NAMALWA (cell line): ENCODE measurements at places on chromosomes 16 and 17.

DNA sequence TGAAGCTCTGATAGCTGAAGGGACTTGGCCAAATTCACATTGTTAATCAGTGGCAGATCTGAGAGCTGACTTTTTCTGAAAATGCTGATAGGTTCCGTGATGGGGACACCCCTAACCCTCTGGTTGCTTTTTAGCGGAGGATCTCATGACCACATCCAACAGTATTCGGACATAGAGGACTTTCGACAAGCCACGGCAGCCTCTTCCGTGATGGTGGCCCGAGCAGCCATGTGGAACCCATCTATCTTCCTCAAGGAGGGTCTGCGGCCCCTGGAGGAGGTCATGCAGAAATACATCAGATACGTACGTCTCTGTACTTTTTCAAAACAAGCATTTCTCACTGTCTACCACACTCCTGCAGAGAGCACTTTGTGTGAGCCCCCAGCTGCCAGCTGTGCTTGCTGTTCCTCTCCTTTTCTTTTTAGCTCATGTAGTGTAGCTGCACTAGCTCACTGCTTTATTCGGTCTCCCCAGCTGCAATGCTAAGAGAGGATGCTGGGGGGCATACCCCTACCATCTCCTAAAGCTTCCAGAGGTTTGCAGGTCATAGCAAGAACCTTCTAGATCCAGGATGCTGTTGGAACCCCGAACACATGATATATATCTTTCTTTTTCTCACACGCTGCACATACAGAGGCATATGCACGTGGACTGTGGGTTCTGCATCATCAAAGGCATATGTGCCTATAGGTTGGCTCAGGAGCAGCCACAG is 14.2 kb upstream of the NFATC3 start:
- peak; percentile 89 for DNase-seq

DNA sequence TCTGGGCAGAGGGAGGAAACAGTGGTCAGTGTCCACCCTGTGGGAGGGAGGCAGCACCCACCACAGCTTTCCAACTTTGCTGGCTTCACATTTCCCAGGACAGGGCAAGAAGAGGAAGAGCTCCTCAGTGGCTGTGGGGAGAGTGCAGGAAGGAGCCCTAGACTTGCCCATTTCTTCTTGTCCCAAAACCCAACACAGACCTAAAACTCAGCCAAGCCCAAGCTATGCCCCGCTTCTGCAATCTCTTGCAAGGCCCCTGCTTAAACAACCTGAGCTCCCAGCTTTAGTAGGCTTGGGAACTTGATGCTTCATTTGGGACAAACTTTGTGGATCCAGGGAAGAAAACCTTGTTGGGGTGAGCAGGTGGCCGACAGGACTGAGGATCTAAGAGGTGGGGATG is 173.8 kb downstream of the LGALS9B start:
- no peak for DNase-seq

GRCh38 chr17:15998031-15998562 is 1.4 kb downstream of the ZSWIM7 start:
- DNase-seq, result no peak

- no peak for DNase-seq
Measured at GRCh38 chr16:85562093-85562786, 50.9 kb upstream of the GSE1 start.

DNA sequence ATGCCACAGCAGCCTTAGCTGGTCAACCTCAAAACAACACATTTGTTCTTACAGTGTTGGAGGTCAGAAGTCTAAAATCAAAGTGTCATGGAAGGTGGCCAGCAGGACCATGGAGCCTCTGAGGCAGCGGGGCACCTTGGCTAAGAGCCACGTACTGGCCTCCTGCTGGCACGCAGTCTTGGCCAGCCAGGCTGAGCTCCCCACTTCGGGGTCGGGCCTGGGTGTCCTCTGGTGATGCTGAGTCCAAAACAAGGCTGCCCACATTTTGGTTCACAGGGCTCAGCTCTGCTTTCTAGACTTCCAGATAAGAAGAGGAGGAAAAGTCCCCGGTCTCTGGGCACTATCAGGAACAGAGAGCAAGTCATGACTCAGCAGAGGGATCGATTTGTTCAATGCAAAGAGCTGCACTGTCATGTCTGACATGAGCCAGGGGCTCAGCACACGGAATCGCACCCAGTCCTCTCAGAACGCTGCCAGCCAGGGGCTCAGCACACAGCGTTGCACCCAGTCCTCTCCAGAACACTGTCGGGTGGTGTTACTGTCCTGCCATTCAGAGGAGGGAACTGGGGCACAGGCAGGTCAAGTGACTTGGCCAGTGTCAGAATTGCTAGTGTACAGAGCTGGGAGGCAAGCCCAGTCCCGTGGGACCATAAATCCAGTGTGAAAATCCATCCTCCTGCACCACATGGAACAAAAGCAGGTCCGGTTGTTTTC is 2.5 kb downstream of the LGALS9 start:
- no peak for DNase-seq

- no peak for DNase-seq
Measured at GRCh38 chr17:39611401-39612112, 3.8 kb upstream of the NEUROD2 start.

DNA sequence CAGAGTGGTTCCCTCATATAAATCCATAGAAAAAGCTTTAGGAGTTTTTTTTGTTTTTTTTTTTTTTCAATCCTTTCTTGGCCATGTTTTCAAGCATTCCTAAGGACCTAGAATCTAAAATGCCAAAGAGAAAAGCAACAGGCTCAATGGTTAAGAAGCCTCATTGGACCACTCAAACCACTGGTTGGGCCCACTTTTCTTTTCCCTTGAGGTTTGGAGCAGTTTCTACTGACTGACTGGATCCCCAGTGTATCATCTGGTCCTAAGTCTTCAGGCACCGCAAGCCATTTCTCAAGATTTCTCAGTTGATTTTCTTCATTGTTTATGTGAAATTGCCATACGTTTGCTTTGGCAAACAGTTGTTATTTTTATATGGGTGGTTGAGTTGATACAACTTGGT is 14.4 kb downstream of the METTL9 start:
- no peak for DNase-seq

GRCh38 chr16:66592814-66593213 is 11.7 kb upstream of the CMTM3 start:
- no peak for DNase-seq

- DNase-seq, result no peak
Measured at GRCh38 chr17:82325286-82326180, 8.0 kb downstream of the SECTM1 start.

GRCh38 chr16:85357924-85358505 is 245.7 kb upstream of the CIBAR2 start:
- DNase-seq, result no peak

GRCh38 chr17:51289696-51290111 is 29.4 kb downstream of the UTP18 start:
- DNase-seq, result no peak

DNA sequence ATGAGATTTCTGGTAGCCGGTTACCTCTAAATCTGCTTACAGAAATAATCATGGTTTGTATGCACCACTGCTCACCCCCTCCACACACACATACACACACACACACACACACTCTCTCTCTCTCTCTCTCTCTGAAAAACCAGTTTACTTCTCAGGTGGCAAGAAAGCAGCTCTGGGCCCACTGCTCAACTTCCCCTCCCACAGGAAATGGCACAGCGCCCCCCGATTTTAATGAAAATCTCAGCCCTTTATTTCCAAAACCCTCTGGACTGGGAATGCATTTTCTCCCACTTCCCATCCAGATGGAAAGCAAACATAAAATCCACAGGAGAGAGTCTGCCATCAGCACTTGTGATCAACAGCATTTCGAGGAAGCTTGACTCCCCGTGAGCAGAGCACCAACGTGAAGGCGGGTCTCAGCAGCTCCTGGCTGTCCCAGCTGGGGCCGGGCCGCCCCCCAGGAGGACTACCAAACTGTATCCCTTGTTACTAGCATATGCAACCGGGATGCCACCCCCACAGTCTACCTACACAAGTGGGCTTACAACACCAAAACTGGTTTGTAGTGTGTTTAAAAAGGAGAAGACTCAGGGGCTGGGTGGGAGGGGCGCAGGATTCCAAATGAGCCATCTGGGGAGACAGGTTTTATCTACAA is 121.1 kb downstream of the SLC39A11 start:
- no peak for DNase-seq

DNA sequence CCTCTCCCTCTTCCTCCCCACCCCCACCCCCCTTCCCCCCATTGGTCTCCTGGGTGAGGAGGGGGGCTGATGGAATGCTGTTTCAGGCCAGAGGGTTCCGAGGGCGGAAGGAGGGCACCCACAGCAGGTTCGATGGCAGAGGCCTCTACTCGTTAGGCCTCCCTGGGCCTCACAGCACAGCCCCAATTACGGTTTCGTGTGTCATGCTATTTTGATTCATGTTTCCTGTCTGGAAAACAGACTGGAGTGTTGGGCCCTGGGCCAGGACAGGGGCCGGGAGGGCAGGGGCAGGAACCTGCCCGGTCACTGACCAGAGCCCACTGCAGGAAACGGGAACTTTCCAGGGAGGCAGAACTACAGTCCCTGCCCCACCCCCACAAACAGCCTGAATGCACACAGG is 138.2 kb downstream of the C16orf95 start:
- DNase-seq, result no peak

- no peak for DNase-seq
Measured at GRCh38 chr16:54466233-54466632, 179.6 kb upstream of the IRX3 start.

DNA sequence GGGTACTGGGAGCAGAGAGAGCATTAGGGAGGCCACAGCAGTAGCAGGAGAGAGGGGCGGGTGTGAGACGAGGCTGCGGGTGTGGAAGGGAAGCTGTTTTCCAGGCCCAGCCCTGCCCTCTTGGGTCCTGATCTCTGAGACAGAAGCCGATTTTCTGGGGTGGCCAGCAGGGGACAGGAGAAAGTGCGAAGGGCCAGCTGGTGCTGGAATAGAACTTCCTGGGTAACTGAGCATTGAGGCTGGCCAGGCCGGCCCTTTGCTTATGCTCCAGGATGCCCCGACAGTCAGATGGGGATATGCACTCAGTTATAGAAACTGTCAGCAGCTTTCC is 804 bp downstream of the BTBD17 start:
- no peak for DNase-seq

DNA sequence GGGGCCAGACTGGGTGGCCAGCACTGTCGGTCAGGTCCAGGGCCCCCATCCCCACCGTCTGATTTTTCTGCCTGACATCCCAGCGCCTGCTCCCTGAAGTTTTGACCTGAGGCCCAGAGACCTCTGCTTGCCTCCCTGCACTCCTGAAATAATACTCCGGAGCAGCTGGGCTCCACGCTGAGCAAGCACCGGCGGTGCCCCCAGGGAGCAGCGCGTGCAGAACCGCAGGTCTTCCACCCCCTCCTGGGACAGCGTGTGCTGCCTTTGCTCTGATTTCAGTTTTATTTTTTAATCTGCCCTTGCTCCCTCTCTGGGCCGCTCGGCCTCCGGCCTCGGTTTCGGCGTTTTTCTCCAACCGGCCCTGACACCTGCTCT is 132.4 kb upstream of the GSE1 start:
- DNase-seq, result peak; percentile 66

- DNase-seq, result no peak
Measured at GRCh38 chr16:80803339-80804055, 901 bp downstream of the CDYL2 start.

- no peak for DNase-seq
Measured at GRCh38 chr17:4839965-4840892, 7.1 kb downstream of the MINK1 start.

DNA sequence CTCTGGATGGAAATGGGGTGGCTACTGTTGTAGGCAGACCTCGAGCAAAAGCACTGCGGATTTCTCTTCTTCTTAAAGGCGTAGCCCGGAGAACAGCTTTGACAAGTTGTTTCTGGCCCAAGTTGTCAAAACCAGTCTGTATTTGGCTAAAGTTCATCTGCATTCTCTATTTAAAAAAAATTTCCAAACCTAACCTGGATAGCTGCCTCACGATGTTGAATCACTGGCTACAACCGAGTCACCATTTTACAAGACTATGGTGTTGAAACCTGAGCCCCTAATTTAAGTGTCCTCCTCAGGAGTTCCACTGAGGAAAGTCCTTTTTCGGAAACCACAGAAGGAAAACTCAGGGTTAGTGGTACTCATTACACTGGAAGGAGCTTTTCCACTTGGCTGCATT is 1.5 kb downstream of the SLC16A6 start:
- DNase-seq, result no peak
